Left forelimb (tissue), 1 donor: ENCODE measurements at places on chromosomes 1 and 21.

DNA sequence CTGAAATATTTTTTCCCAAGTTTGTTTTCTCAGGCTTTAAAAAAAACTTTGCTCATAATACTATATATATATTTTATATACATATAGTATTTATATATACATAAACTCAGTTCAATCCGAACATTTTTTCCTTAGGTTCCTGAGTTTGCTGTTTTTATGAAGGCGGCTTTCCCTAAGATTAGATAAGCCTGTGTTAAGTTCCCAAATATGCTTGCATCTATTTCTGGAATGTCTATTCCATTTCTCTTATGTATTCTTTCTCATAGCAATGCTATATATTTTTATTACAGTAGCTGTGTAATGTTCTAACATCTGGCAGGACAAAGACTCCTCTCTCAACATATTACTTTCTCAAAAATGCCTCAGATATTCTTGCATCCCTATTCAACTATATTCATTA lies 45.9 kb downstream of the ADSS2 start:
- no peak for DNase-seq

- DNase-seq: no peak
Measured at GRCh38 chr1:164183854-164184635, 374.9 kb upstream of the PBX1 start.

GRCh38 chr1:17875882-17876280 lies 120.7 kb downstream of the ACTL8 start:
- DNase-seq: peak; percentile 17

DNA sequence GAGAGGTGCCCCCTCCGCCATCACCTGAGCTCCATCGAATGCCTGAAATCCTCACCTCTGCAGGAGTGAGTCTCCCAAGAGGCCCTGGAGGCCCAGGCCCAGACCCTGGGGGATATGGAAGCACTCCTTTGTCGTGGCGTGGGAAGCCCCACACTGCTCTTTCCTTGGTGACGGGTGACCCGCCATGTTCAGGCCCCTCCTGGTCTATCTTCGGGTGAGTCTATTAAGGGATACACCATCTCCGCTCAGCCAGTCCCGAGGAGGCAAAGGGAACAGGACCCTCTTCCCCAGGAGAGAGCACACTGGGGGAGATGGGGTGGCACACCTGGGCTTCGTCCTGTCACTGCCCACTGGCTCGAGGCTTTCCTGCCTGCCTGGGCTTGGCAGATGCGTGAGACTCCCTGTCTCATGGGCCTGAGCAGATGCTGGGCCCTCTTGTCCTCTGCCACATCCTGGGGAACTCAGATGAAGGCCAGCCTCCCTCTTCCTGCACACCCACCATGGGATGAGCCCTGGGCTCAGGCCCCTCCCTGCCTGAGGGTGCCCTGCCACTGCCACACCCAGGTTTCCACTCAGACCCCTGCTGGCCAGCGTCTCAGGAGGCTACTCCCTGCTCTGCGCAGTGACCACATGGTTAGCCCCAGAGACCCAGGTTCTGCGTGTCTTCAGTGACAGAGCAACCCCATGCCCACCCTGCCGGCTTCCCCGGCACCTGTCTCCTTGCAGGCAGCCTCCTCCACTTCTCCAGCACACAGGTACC lies 3.8 kb upstream of the NPHP4 start:
- no peak for DNase-seq

GRCh38 chr1:234610061-234610665 lies at the start of gene IRF2BP2:
IRF2BP2 (minus strand) TSS chr1:234610178; CDS start chr1:234609494, 684 bp downstream.
- peak; percentile 93 for DNase-seq

- DNase-seq: no peak
Measured at GRCh38 chr1:116671072-116671760, 3.7 kb upstream of the IGSF3 start.

DNA sequence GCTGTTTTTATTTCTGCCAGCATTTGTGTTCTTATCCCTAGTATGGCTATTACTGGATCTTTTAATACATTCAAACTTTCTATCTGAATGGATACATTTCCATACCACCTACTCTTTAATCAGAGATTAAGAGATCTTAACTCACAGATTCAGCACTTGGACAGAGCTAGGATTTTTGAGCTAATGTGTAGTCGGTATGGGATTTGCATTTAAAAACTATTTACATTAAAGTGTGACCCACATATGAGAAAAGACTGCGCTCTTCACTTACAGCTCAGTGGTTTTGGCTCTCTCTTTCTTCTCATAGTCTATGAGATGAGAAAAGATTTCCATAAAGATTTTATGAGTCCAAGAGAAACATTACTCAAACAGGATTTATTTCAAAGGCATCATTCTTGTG lies 16.4 kb downstream of the HMGB4 start:
- no peak for DNase-seq

DNA sequence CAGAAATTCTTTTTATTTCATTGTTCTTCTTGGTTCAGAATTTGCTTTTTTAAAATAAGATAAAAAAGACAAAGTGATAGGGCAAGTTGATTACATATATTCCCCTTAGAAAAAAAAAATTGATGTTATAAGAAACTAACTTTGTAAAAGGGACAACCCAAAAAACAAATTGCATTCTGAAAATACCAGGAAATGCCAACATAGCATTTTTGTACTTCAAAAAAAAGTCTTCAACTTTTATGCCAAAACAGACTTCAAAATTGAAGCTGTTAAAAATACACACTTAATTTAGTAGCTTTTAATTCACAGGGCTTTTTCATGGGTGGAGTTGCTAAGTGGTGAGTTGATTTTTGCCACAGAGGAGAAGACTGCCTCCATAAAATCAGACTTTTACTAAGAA lies 70.9 kb downstream of the ODF2L start:
- no peak for DNase-seq

GRCh38 chr21:20662514-20662913 lies 335.7 kb upstream of the NCAM2 start:
- DNase-seq: no peak

- no peak for DNase-seq
Measured at GRCh38 chr1:9218917-9219316, 15.7 kb upstream of the H6PD start.

GRCh38 chr1:24770881-24771280 lies 25.6 kb downstream of the CLIC4 start:
- DNase-seq: no peak

- no peak for DNase-seq
Measured at GRCh38 chr1:240193679-240194078, 102.0 kb downstream of the FMN2 start.

DNA sequence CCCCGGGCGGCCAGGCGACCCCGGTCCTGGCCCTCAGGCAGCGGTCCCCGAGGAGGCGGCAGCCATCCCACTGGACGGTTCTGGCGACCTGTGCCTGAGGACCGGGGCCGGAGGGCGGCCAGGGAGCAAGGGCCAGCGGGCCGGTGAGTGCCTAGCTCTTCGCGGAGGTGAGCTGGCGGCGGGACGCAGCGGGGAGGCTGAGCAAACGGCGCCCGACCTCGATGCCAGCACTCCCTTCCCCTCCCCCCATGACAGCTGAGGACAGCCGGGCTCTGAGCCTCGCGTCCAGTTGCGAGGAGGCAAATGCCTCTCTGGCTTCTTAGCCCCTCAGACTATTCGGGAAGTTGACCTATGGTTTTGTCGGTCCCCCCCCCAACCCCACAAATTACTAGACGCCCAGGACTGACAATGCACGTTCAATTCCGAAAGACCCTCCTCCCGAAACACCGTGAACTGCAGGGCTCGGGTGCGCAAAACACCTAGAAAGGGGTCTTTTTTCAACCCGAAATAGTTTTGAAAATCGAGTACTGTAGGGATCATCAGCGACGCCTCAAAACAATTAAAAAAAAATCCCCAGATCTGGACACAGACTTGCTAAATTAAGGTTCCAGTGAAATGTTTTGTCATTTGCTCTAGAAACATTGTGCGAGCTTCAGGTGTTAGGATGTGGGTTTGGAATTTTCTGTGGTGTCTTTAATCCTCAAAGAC lies 8.3 kb downstream of the CDKN2C start:
- peak; percentile 71 for DNase-seq

DNA sequence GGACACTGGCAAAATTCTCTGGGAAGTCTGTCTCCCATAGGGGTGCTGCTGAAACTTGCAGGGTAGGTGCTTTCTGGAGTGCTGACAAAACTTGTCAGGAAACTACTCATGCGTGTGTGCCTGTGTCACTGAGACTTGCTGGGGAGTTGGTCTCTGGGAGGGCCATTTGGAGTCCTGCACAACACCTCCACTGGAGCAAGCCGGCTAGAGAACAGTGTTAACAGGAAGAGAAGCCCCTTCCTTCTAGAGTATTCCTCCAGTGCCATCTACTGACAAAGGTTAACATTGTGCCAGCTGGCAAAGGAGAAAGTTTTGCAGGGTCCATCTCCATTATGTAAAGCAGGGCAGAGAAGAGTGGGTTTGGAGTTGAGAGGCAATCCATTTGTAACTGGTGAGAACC lies 30.0 kb downstream of the ZMYM4 start:
- DNase-seq: no peak

DNA sequence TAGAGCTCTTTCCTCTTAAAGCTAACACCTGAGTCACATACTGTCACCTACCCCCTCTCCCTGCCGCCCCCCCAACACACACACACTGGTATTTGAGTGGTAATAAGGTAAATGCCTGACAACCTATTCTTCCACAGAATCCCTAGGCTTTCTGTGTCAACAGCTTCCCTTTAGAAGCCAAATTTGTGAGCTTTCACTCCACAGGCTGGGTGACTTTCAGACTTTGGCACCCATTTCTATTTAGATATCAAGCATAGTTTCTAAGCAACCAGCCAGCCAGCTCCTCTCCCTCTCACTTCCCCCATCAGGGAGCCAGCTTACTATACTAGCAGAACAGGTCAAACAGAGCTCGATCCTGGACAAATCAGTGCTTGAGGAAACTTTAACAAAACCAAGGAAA lies 3.2 kb upstream of the C1orf74 start:
- no peak for DNase-seq

GRCh38 chr1:207817166-207817565 lies 65.3 kb downstream of the CD46 start:
- DNase-seq: peak; percentile 42

- DNase-seq: no peak
Measured at GRCh38 chr1:55789466-55789865, 574.3 kb upstream of the USP24 start.

GRCh38 chr1:41622859-41623732 lies 138.6 kb upstream of the EDN2 start:
- no peak for DNase-seq

DNA sequence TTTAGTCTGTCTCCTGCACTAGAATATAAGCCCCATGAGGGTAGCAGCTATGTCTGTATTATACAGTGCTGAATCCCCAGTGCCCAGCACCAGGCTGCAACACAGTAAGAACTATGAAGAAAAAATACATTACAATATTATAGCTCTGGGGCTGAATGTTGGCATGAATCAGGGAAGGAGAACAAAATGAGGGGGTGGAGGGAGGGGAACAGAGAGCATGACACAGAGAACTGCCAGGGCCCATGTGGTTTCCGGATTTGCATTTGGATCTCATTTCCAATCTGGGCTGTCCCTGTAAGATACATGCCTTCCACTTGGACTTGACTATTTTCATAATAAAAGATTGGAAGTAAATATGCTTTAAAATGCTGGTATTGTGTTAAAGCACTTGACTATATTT lies 35.8 kb downstream of the C1orf198 start:
- DNase-seq: no peak

- DNase-seq: no peak
Measured at GRCh38 chr21:36883532-36884486, 82.7 kb downstream of the HLCS start.

- DNase-seq: no peak
Measured at GRCh38 chr1:182888736-182889531, 49.8 kb downstream of the DHX9 start.

GRCh38 chr1:207243442-207244408 lies 77.8 kb upstream of the CD55 start:
- no peak for DNase-seq

GRCh38 chr1:180160357-180160756 lies 5.7 kb downstream of the QSOX1 start:
- no peak for DNase-seq

GRCh38 chr1:32180186-32181060 lies 948 bp downstream of the TXLNA start:
- DNase-seq: peak; percentile 78

DNA sequence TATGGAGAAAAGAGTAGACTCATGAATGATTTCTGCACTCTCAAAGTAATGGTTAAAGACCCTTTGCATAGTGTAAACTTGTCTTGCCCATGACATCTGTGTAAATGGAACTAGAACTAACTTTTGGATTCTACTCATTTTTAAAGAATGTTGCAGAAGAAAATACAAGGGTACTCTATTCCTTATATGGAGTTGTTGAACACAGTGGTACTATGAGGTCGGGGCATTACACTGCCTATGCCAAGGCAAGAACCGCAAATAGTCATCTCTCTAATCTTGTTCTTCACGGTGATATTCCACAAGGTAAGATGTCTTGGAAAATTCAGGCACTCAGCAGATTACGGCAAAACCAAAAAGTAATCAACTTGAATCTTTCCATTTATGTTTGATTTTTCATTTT lies 19.8 kb downstream of the CCT8 start:
- no peak for DNase-seq

GRCh38 chr1:38581396-38581795 lies 278.2 kb downstream of the RRAGC start:
- DNase-seq: peak; percentile 41

GRCh38 chr1:91059157-91059556 lies 37.3 kb upstream of the ZNF644 start:
- no peak for DNase-seq

GRCh38 chr1:25204797-25205480 lies 27.4 kb downstream of the SYF2 start:
- no peak for DNase-seq

GRCh38 chr1:226481133-226481532 lies 67.4 kb upstream of the STUM start:
- DNase-seq: no peak

DNA sequence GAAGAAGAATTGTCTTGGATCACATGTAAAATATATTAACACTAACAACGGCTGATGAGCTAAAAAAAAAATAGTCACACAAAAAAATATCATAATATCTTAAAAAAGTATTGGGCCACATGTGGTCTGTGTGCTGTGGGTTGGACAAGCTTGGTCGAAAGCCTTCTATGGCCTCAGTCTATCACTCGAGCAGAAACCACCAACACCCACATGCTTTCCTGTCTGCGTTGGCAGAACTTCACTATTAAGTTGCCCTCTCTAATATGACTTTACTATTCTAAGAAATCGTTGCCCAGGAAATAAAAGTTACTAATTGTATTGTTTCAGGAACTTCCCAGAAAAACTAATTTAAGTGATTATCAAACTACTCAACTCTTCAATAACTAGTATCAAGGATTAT lies 28.2 kb upstream of the ETS2 start:
- DNase-seq: no peak

GRCh38 chr1:90768098-90768497 lies 51.0 kb upstream of the BARHL2 start:
- DNase-seq: no peak

GRCh38 chr1:244271691-244272308 lies 179.9 kb downstream of the ADSS2 start:
- DNase-seq: no peak
